ENCODE measurements at places on chromosomes 7 and 10.
A peak's percentile ranks its signal among the peaks of the same experiment; 100 is the strongest.

DNA sequence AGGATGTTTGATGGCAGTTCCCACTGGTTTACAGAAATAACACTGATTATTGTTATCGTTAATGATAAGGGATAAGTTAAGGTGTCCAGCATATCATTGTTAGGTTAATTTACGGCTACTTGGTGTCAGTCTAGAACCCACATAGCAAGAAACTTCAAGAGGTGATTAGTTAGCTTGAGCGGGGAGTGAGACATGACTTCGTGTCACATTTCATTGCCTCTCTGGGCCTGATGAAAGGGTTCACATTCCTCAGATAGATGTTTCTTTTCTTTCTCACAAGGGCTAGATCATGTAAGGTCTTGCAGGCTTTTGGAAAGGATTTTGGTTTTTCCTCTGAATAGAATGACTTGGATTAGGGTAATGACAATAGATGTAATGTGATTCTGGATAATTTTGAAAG, 26.7 kb downstream of the WAC start:
- DNase-seq: no peak

GRCh38 chr7:43671521-43671920, 57.8 kb downstream of the COA1 start:
- no peak for DNase-seq

DNA sequence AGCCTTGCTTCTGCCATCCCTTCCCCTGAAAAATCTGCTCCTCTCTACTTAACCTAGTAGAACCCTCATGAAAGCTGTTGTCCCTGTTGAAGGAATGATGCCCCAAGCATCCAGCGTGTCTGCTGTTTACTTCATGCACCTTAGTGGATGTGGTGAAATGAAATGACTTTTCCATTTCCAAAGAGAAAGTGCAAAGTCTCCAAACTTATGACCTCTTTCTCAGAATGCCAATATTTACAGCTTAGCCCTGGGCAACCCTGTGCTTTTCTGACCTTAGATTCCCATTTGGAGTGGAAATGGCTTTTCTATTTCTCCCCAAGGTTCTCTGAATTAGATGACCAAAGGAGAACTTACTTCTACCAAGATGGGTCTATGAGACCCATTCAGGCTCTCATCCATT, 256.9 kb downstream of the KCNMA1 start:
- DNase-seq: no peak

GRCh38 chr10:72088889-72089575, 681 bp upstream of the SPOCK2 start:
- DNase-seq: peak; percentile 18

GRCh38 chr7:463362-463781, 56.3 kb downstream of the PDGFA start:
- no peak for DNase-seq

GRCh38 chr7:69753981-69754380, 155.7 kb downstream of the AUTS2 start:
- DNase-seq: no peak

DNA sequence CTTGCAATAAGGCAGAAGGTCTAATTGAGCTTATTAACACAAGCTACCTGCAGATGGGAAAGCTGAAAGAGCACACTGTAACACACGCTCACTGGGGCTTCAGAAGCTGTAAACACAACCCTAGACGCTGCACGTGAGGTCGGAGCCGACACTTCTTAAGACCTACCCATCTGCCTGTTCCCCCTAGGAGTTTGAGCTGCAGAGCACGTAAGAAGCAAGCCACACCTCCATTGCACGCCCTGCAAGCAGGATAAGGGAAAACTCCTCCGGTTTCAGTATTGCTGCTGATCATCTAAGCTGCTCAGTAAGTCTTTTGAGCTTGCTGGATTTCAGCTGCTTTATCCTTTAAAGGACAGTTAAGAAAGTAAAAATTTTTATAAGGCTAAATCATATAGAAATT, 244.0 kb upstream of the ZWINT start:
- no peak for DNase-seq

- no peak for DNase-seq
These were observed 16.7 kb downstream of the SHTN1 start for GRCh38 chr10:116988311-116988710.

- no peak for DNase-seq
These were observed 49.7 kb downstream of the ZMYND11 start for GRCh38 chr10:184911-185310.

DNA sequence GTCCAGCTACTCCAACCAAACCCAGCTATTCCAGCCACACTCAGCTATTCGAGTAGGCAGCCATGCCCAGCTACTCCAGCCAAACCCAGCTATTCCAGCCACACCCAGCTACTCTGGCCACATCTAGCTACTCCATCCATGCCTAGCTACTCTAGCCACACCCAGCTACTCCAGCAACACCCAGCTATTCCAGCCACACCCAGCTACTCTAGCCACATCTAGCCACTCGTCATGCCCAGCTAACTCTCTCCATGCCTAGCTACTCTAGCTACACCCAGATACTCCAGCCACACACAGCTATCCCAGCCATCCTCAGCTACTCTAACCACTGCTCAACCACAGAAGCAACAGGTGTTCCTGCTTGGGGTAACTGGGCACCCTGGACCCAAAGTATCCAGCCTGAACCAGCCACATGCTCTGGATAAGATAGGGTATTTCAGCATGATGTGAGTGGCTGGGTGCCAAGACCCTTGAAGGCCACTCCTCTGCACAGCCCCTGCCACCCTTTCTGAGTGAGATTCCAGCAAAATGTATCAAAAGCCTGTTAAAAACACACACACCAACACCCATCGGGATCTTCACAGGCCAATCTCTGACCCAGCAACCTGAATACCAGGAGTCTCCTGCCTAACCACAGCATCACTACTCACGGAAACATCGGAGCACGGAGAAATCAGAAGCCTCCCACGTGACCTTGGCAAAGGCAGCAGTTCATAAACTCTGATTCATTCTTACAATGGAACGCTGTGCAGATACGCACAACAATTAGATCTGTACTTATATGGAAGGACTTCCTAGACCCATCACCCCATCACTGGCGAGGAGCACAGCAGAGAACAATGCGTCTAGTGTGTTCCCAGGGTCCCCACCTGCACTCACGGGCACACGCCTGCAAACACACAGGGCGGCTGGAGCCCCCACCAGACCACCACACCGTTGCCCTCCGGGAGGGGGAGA, 51.8 kb upstream of the DNAAF5 start:
- DNase-seq: no peak

- DNase-seq: no peak
These were observed 402.3 kb upstream of the PCDH15 start for GRCh38 chr10:55203319-55203718.

DNA sequence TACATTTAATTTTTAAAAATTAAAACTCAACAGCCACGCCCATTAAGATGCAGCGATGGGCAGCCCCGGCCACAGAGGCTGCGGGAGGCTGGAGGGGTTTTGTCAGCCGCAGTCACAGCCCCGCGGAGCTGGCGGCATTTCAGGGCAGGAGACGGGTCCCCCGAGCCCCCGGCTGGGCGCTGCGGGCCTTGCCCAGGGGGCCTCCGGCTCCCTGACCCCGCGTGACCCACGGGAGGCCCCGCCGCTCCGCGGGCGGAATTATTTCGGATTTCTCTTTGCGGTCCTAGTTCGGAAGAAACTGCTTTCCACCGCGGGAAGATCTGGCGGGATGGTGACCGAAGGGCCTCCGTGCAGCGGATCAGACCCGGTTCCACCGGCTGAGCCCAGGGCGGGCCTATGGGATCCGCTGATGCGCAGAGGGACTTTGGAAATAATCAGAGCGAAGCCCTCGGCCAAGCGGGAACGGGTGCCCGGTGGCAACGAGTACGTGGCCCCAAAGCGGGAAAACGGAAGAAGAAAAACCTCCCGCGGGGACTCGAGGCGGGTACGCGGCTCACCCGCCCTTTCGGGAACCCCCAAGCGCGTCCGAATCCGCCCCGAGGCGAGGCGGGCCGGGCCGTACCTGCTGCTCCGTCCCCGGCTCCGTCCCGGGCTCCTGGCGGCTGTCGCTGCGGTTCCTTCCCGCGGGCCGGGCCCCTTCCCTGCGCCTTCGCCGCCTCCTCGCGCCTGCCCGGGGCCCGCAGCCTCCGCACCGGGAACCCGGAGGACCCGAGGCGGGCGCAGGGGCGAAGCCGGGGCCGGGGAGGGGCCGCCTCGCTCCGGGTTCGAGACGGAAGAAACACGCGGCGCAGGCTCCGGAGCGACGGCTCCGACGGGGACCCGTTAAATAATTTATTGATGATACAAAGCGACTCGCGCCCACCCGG, 1.7 kb downstream of the NKX6-2 start:
- DNase-seq: no peak

DNA sequence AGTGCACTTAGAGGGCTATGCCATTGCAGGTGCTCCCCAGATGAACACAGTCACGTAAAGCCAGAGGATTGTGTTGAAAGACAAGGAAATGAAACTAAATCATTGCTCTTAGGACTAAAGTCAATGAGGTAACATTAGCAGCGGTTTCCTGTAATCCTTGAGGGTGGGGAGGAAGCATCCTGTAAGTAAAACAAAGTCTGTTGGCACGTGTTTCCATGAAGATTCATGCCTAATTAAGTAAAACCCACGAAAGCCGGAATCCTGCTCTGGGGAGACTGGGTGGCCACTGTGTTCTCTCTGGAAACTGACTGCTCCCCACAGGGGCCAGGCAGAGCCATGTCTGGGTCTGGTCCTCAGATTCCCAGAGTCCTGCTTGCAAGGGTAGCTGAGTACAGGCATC, 18.3 kb downstream of the STEAP1B start:
- no peak for DNase-seq

- DNase-seq: no peak
These were observed 13.4 kb downstream of the WDFY4 start for GRCh38 chr10:48697821-48698764.

DNA sequence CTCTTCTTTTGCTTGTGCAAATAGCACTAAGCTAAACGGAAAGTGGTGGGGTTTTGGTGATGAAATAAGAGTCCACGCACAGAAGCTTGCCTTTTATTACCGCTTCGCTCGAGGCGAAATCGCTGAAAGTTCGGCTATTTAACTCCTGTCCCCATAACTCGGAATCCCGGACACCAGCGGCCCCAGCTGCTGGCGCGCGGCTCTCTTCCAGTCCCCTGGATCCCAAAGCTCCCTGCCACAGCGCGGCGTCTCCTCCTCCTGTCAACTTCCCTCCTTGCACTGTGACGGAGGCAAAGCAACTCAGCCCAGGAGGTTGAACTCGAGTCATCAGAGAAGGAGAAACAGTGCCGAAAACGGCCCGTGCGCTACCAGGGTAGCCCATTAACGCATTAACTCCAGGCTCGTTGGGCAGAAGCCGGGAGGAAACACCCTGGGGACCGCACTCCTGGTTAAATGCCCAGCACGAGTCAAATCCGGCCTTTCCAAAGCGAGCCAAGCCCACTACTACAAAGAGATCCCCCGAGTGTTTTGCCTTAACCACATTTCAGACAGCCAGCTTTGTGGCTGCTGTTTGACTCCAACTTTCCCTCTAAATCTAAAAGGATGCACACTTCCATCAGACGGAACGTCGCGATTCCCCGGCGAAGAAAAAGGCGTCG, 1.3 kb downstream of the SEMA3D start:
- DNase-seq: no peak

GRCh38 chr7:92788559-92789183, 47.7 kb downstream of the CDK6 start:
- DNase-seq: no peak

DNA sequence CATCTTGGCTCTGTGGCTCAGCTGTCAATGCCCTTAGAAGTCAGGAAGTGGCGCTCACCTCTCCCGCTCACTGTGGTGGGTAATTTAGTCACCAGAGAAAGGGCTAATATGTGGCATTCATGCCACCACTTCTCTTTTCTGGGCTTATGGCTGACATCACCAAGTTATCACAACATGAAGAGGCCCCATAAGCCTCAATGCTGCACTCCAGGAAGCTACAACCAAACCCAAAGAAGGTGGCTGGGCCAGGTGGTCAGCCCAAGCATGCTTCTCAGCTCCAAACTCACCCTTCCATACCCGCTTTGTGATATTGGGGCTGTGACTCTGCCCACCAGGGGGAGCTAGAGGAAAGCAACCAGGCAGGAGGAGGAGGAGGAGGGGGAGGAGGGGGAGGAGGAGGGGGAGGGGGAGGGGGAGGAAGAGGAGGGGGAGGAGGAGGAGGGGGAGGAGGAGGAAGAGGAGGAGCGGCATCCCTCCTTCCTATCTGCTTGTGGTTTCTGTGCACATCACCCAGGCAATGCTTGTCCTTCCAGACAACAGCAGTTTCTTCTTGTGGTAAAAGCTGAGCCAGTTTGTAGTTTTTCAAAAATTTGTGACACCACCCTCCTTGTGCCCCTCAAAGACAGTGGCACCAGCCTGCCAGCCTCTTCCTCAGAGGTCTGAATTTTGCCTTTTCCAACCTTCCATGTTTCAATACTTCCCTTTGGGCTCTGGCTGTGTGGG, 42.1 kb downstream of the CYP26A1 start:
- peak; percentile 15 for DNase-seq

DNA sequence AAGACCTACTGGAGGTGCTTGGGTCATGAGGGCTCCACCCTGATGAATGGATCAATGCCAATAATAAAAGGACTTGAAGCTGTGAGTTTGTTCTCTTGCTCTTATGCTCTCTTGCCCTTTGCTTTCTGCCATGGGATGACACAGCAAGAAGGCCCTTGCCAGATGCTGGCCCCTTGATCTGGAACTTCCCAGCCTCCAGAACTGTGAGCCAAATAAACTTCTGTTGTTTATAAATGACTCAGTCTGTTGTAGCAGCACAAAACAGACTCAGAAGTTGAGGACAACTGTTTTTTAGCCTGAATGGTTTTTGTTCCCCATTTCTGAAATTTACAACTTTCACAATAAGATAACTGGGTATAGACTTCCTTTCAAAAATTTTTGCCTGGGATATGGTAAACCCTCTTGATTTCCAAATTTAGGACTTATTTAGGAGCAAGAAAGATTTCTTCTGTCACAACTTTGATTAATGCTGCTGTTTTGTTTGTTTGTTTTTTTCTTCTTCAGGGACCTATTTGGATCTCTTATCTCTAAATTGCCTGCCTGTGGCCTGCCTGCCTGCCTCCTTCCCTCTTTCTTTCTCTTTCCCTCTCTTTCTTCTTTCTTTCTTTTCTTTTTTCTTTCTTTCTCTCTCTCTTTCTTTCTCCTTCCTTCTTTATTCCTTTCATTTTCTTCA, 12.1 kb downstream of the ENTPD1 start:
- DNase-seq: no peak

- no peak for DNase-seq
These were observed 36.6 kb downstream of the PALD1 start for GRCh38 chr10:70515035-70515667.

DNA sequence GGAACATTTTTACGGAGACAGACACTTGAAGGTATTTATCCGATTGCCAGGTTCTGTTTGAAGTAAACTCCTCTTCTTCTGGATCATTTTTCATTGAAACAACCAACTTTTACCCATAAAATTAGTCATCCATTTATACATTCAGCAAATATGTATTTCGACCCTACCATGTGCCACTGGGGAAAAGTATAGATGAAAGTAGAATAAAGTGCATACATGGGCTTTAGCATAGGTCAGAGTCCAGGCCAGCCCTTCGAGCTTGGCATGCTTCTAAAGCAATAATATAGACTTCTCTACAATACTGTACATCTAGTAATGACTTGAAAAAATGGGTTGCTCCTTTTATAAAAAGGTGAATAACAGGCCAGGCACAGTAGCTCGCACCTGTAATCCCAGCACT, 10.1 kb downstream of the SLC25A16 start:
- DNase-seq: no peak

GRCh38 chr7:158141806-158142518, 445.7 kb downstream of the PTPRN2 start:
- DNase-seq: no peak

Measured in NCI-H1436 (cell line).